A375 (cell line): ENCODE measurements at places on chromosomes 7 and 10. TPM values are rescaled to one million over a fixed set of nuclear protein-coding genes. Genes with fewer than 3 reads are reported as not detected.

CYP17A1 gene
- not detected in 2 replicates for total RNA-seq

FAM237B gene
- not detected in 2 replicates for total RNA-seq

LIPM gene
- total RNA-seq = not detected in 2 replicates

CFAP43 gene
- total RNA-seq = 0.19 and 0.37 TPM in 2 replicates

CYP3A7 gene
- total RNA-seq = not detected in 2 replicates

AGMO gene
- total RNA-seq = 11.5 and 11.9 TPM in 2 replicates

HSPB1 gene
- total RNA-seq = 38.0 and 66.4 TPM in 2 replicates

RNF32 gene
- 0.30 and 0.53 TPM in 2 replicates for total RNA-seq

CH25H gene
- not detected in 2 replicates for total RNA-seq

LDB3 gene
- total RNA-seq = not detected in 2 replicates

CAV1 gene
- 84.5 and 101 TPM in 2 replicates for total RNA-seq

TUBAL3 gene
- not detected in 2 replicates for total RNA-seq

FRMPD2 gene
- total RNA-seq = not detected in 2 replicates

LRRN3 gene
- not detected in 2 replicates for total RNA-seq

HKDC1 gene
- total RNA-seq = 5.4 and 5.7 TPM in 2 replicates

GRID2IP gene
- total RNA-seq = 0.04 TPM in 1 of 2 replicates, not detected in the other

SPDYE5 gene
- total RNA-seq = 0.11 TPM in 1 of 2 replicates, not detected in the other

NUTM2E gene
- not detected in 2 replicates for total RNA-seq

CSGALNACT2 gene
- 7.2 and 7.8 TPM in 2 replicates for total RNA-seq

CFAP69 gene
- total RNA-seq = 4.8 and 13.1 TPM in 2 replicates

ARMH3 gene
- 9.6 and 11.7 TPM in 2 replicates for total RNA-seq

ZNF467 gene
- total RNA-seq = 0.34 and 0.45 TPM in 2 replicates

TAS2R4 gene
- total RNA-seq = 0.05 and 0.19 TPM in 2 replicates

SEMA4G gene
- 2.4 and 3.3 TPM in 2 replicates for total RNA-seq
